T-cell (primary cell): ENCODE measurements at places on chromosomes 12 and 14.

- DNase-seq: no peak
Measured at GRCh38 chr12:53495903-53496751, 3.1 kb downstream of the MAP3K12 start.

DNA sequence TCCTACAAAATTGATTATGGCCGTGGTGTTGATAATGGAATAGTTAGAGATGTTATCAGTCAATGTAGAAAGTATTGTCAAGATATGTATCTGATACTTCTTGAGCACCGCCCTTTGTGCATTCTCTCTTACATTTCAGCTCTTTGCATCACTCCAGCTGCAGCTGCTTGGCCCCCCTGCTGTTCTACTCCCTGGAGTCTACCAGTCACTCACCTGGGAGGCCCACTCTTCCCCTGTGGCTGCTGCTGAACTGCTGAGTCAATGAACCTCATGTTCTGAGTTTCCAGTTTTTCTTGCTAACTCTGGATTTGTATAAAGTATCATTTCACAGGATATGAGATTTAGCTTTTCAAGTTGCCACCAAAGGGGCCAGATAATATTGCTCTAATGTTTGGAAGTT lies 312.8 kb upstream of the SLC16A7 start:
- no peak for DNase-seq

- no peak for DNase-seq
Measured at GRCh38 chr14:51431033-51431709, 191.1 kb downstream of the TMX1 start.

DNA sequence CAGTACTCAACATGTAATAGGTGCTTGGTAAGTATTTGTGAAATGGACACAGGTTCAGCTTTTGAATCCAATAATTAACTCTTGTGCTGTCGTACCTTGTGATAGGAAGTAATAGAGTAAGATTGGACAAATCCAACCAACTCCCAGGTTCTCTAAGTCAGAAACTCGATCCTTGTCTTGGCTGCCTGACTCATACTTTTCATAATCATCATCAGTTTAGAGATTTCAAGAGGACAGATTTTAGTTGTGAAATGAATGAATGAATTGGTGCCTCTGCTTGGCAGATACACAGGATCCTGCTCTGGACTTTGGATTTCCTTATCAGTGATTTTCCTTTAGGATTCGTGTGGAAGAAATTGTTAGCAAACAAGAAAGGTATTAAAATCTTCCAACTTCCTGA lies 1145.2 kb downstream of the AACS start:
- no peak for DNase-seq

DNA sequence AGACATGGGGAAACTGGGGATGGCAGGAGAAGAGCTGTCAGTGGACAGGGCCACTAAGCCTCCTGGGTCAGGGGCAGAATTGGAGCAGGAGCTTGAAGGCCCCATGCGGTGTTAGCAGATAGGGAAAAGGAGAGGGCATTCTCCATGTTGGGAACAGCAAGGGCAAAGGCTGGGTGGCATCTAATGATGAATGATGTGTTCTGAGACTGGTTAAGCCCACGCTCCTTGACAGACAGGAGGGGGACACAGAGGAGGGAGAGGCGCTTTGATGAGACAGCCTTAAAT lies 63.0 kb downstream of the CLMN start:
- no peak for DNase-seq
